ENCODE measurements at places on chromosomes 12 and 14. TPM values are rescaled to one million over a fixed set of nuclear protein-coding genes. Genes with fewer than 3 reads are reported as not detected.

Gene MAP4K5
- total RNA-seq: 23.3 TPM

Gene RNASE3
- total RNA-seq: not detected

Gene P3H3
- total RNA-seq: 26.1 TPM

Gene TNFRSF1A
- total RNA-seq: 516 TPM

Gene DPF3
- 0.23 TPM for total RNA-seq

Gene NTF3
- not detected for total RNA-seq

Gene MORN3
- 0.27 TPM for total RNA-seq

Gene ZFYVE1
- total RNA-seq: 9.4 TPM

Gene SIX6
- not detected for total RNA-seq

Gene HOXC11
- total RNA-seq: 0.58 TPM

Gene KRT82
- not detected for total RNA-seq

Gene SLC6A12
- 1.3 TPM for total RNA-seq

Gene TC2N
- 0.72 TPM for total RNA-seq

Gene CCDC184
- 3.4 TPM for total RNA-seq

Gene MYO1A
- 0.17 TPM for total RNA-seq

Gene AMDHD1
- total RNA-seq: 2.6 TPM

Gene FOXA1
- total RNA-seq: 10.6 TPM

Gene C12orf54
- total RNA-seq: not detected

Gene CMA1
- total RNA-seq: not detected
